HCT116 (cell line): ENCODE measurements at places on chromosomes 12 and 14. TPM values are rescaled to one million over a fixed set of nuclear protein-coding genes. Genes with fewer than 3 reads are reported as not detected.
A peak's percentile ranks its signal among the peaks of the same experiment; 100 is the strongest.

KLHL33 gene
- 0.05 TPM for total RNA-seq

TSPAN9 gene
- 13.2 TPM for total RNA-seq

SOAT2 gene
- total RNA-seq = 0.17 TPM

CLEC4A gene
- 0.69 TPM for total RNA-seq

AKAP3 gene
- total RNA-seq = 4.3 TPM

RNF212B gene
- not detected for total RNA-seq

TPH2 gene
- total RNA-seq = not detected

TMEM233 gene
- total RNA-seq = not detected

- DNase-seq = no peak
- no peak overlapping the region for H3K27ac ChIP-seq
- H3K4me1 ChIP-seq = no peaks in the 10 kb centered on the region
- H3K4me3 ChIP-seq = no peak overlapping the region
Observed at GRCh38 chr12:25692115-25693035, 139.3 kb upstream of the LMNTD1 start.

GRCh38 chr12:46259713-46260112, 9.1 kb downstream of the SLC38A1 start:
- no peaks in the 10 kb centered on the region for H3K27me3 ChIP-seq
- H3K27ac ChIP-seq = no peak overlapping the region
- H3K4me1 ChIP-seq = peaks cover 51% of the 10 kb centered on the region
- no peak for DNase-seq
- no peak overlapping the region for H3K4me3 ChIP-seq
- H3K36me3 ChIP-seq = no peaks in the 10 kb centered on the region

GRCh38 chr14:75649337-75649736, 11.3 kb downstream of the ERG28 start:
- no peaks in the 10 kb centered on the region for H3K36me3 ChIP-seq
- no peaks in the 10 kb centered on the region for H3K27me3 ChIP-seq
- no peak for DNase-seq
- H3K27ac ChIP-seq = no peak overlapping the region
- no peak overlapping the region for H3K4me3 ChIP-seq
- peaks cover 25% of the 10 kb centered on the region for H3K4me1 ChIP-seq

GRCh38 chr12:66548338-66549049, 130.4 kb downstream of the GRIP1 start:
- no peaks in the 10 kb centered on the region for H3K36me3 ChIP-seq
- H3K4me1 ChIP-seq = no peaks in the 10 kb centered on the region
- H3K27ac ChIP-seq = no peak overlapping the region
- H3K27me3 ChIP-seq = peaks cover 19% of the 10 kb centered on the region
- no peak overlapping the region for H3K4me3 ChIP-seq

DNA sequence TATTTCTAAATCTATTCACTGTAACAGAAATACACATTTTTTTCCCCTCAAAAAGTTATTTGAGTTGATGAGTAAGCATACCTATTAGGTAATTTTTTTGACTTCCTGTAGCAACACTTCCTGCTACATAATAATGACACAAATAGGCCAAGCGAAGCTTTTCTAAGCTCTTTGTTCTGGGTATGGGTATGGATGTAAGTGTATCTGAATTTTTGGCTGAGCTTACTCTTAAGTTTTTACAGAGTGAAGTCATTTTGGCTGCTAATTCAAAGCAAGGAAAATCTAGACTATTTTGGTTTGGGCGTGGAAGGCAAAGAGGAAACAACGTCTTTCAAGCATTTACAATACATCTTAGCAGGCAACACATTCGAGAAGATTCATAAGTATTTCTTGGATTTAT, 1206.0 kb upstream of the FLRT2 start:
- DNase-seq = no peak
- H3K27me3 ChIP-seq = no peaks in the 10 kb centered on the region
- no peaks in the 10 kb centered on the region for H3K4me1 ChIP-seq
- H3K27ac ChIP-seq = no peak overlapping the region
- no peak overlapping the region for H3K4me3 ChIP-seq

GRCh38 chr12:119989731-119990381, 820 bp downstream of the BICDL1 start:
- H3K4me3 ChIP-seq = peak overlapping the region; percentile 42
- no peaks in the 10 kb centered on the region for H3K36me3 ChIP-seq
- DNase-seq = no peak
- no peaks in the 10 kb centered on the region for H3K27me3 ChIP-seq
- H3K27ac ChIP-seq = no peak overlapping the region; the same call in 1 of the 2 replicates

DNA sequence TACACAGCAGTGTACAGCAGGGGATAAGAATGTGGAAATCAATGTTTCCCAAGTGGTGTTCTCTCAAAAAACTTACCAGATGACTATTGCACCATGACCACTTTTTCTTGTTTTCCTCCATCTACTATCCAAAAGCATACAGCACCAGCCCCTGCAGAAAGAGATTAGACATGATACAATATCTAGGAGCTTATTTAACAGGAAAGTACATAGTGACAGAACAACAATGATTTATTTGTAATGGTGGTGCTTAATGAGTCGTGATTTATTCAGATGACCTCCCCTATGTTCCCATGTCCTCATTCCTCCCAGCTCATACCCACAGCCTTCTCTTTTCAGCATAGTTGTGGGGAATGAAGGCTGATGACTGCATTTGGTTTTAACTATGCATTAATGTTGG, 413.6 kb downstream of the BTG1 start:
- H3K27ac ChIP-seq = no peak overlapping the region
- H3K36me3 ChIP-seq = no peaks in the 10 kb centered on the region
- H3K4me1 ChIP-seq = peaks cover 5% of the 10 kb centered on the region
- peak; percentile 2 for DNase-seq
- H3K4me3 ChIP-seq = no peak overlapping the region
- H3K27me3 ChIP-seq = no peaks in the 10 kb centered on the region

DNA sequence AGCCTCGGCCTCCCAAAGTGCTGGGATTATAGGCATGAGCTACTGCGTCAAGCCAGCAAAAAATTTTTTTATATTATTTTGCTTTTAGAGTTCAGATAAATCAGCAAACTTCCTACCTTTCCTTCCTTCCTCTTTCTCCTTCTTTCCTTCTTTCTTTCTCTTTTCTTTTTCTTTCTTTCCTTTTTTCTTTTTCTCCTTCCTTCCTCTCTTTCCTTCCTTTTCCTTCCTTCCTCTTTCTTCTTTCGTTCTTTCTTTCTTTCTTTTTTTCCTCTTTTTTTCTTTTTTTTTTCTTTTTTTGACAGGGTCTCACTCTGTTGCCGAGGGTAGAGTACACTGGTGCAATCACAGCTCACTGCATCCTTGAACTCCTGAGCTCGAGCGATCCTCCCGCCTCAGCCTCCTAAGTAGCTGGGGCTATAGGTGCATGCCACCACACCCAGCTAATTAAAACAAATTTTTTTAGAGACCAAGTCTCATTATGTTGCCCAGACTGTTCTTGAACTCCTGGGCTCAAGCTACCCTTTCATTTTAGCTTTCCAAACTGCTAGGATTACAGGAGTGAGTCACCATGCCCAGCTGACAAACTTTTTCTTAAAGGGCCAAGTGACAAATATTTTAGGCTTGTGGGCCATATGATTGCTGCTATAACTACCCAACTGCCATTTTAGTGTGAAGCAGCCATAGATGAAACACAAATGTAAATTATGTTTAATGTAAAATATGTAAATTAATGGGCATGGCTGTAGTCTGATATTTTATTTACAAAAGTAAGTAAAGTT, 7.1 kb upstream of the WASHC4 start:
- no peak overlapping the region for H3K4me3 ChIP-seq
- no peak overlapping the region for H3K27ac ChIP-seq
- peaks cover 10% of the 10 kb centered on the region for H3K4me1 ChIP-seq
- no peaks in the 10 kb centered on the region for H3K27me3 ChIP-seq

DNA sequence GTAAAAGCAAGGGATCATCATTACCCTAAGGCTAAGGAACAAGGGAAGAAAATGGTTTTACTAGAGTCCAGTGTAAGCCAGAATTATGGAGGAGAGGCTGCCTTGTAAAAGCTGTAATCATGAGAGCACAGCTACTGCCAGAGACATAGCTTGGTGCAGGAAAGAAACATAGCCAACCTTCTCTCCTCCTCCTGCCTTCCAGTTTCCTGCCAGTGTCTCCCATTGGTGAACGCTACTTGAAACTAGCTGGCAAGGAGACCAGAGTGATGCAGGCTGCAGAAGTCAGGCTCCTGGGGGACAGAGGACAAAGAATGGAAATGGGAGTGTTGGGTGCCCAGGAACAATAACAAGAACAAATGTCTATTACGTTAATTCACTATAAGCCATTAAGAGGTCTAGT, 158.5 kb downstream of the NELL2 start:
- H3K4me1 ChIP-seq = no peaks in the 10 kb centered on the region
- H3K27me3 ChIP-seq = no peaks in the 10 kb centered on the region
- no peak overlapping the region for H3K27ac ChIP-seq
- DNase-seq = no peak
- H3K36me3 ChIP-seq = no peaks in the 10 kb centered on the region

GRCh38 chr12:132150780-132151144, 6.5 kb downstream of the NOC4L start:
- peaks cover under 1% of the 10 kb centered on the region; the same call in 1 of the 2 replicates for H3K4me1 ChIP-seq
- no peak for DNase-seq
- no peak overlapping the region for H3K27ac ChIP-seq
- H3K36me3 ChIP-seq = no peaks in the 10 kb centered on the region; the same call in 1 of the 2 replicates

DNA sequence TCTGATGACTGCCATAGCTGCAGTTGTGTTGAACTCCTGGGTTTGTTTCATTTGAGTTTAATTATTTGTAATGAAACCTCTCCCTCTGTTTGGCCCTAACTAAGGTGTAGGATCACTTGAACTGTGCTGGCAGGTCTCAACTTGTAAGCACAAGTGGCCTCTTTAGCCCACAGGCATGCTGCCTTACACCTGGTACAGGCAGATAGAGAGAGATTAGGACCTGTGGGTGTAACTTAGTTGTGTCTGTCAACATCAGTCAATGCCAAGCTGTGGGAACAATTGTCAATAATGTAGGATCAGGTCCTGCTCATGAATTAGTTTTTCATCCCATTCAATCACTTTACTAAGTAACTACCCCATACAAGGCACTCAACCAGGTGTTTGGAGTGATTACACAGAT, 263.0 kb upstream of the G2E3 start:
- DNase-seq = no peak
- H3K27me3 ChIP-seq = 0 out of 2 replicates have a peak, but pooled peaks cover 4% of the 10 kb centered on the region
- H3K4me3 ChIP-seq = no peak overlapping the region
- no peaks in the 10 kb centered on the region for H3K4me1 ChIP-seq

GRCh38 chr14:31068235-31068634, 42.1 kb upstream of the STRN3 start:
- H3K4me3 ChIP-seq = no peak overlapping the region
- H3K27me3 ChIP-seq = no peaks in the 10 kb centered on the region
- no peaks in the 10 kb centered on the region for H3K36me3 ChIP-seq
- no peak for DNase-seq

DNA sequence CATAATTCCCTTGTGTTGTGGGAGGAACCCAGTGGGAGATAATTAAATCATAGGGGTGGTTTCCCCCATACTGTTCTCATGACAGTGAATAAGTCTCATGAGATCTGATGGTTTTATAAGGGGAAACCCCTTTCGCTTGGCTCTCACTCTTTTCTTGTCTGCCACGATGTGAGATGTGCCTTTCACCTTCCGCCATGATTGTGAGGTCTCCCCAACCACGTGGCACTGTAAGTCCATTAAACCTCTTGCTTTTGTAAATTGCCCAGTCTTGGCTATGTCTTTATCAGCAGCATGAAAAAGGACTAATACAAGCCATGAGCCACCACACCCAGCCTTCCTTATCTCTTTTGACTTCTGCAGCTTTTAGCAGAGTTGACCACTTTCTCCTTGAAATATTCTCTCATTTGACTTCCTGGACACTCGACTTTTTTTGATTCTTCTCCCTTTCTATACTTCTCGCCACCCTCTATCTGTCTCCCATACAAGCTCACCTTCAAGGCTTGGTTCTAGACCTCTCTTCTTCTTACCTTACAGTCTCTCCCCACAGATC, 2.3 kb downstream of the MTERF2 start:
- no peak overlapping the region for H3K4me3 ChIP-seq
- H3K27me3 ChIP-seq = no peaks in the 10 kb centered on the region
- no peak for DNase-seq
- H3K4me1 ChIP-seq = peaks cover 15% of the 10 kb centered on the region

- no peaks in the 10 kb centered on the region for H3K36me3 ChIP-seq
- no peak overlapping the region for H3K4me3 ChIP-seq
- DNase-seq = no peak
- no peak overlapping the region for H3K27ac ChIP-seq
- no peaks in the 10 kb centered on the region for H3K27me3 ChIP-seq
- no peaks in the 10 kb centered on the region for H3K4me1 ChIP-seq
Observed at GRCh38 chr12:169528-170370, 44.2 kb downstream of the SLC6A12 start.

DNA sequence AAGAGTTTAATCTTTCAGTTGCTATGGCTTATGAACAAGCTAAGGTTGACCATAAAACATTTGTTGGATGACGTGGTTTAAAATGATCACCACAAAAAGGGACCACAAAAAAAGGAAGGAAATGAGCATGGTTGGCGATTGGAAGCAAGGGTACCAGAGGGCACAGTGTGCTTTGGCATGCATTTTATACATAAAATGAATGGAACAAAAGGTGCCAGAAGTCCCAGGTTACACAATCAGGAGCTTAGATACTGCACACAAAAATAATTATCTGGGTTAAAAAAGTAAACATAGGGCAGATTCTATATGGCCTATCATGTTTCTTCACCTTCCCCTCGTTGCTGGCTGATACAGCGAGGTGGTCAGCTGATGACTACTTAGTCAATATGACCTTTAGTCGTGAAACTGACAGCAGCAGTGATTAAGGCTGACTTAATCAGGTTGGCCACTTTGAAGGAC, 50.7 kb downstream of the ZC3H14 start:
- H3K27me3 ChIP-seq = no peaks in the 10 kb centered on the region
- H3K36me3 ChIP-seq = peaks cover 18% of the 10 kb centered on the region
- no peaks in the 10 kb centered on the region; the same call in 1 of the 2 replicates for H3K4me1 ChIP-seq
- H3K4me3 ChIP-seq = no peak overlapping the region

GRCh38 chr14:104364830-104365229, 214.7 kb upstream of the C14orf180 start:
- H3K27me3 ChIP-seq = no peaks in the 10 kb centered on the region
- H3K4me3 ChIP-seq = no peak overlapping the region
- H3K27ac ChIP-seq = no peak overlapping the region
- no peaks in the 10 kb centered on the region for H3K4me1 ChIP-seq
- DNase-seq = no peak

DNA sequence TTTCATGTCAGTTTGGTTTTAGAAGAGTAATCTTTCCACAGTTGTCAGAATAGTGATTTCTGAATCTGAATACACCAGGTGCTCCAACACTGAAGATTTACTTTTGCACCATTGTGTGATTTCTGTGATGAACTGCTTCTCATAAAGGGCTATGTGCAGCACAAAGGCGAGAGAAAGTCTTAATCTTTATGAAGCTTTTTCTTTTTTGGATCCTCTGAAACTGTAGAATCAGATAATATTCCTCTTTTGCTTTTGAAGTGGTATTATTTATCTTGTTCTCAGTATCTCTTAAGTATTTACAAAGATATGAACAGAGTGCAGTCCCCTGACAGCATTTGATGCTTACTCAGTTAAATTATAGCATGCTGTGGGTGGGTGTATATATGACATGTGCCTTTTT, 207.8 kb downstream of the NAV3 start:
- H3K27me3 ChIP-seq = no peaks in the 10 kb centered on the region
- H3K27ac ChIP-seq = no peak overlapping the region
- no peaks in the 10 kb centered on the region for H3K36me3 ChIP-seq
- no peak overlapping the region for H3K4me3 ChIP-seq
